Activated gamma-delta T cell (primary cell): ENCODE measurements at places on chromosomes 1 and 21.

- no peak for DNase-seq
These were observed 3.4 kb downstream of the JUN start for GRCh38 chr1:58780411-58780810.

DNA sequence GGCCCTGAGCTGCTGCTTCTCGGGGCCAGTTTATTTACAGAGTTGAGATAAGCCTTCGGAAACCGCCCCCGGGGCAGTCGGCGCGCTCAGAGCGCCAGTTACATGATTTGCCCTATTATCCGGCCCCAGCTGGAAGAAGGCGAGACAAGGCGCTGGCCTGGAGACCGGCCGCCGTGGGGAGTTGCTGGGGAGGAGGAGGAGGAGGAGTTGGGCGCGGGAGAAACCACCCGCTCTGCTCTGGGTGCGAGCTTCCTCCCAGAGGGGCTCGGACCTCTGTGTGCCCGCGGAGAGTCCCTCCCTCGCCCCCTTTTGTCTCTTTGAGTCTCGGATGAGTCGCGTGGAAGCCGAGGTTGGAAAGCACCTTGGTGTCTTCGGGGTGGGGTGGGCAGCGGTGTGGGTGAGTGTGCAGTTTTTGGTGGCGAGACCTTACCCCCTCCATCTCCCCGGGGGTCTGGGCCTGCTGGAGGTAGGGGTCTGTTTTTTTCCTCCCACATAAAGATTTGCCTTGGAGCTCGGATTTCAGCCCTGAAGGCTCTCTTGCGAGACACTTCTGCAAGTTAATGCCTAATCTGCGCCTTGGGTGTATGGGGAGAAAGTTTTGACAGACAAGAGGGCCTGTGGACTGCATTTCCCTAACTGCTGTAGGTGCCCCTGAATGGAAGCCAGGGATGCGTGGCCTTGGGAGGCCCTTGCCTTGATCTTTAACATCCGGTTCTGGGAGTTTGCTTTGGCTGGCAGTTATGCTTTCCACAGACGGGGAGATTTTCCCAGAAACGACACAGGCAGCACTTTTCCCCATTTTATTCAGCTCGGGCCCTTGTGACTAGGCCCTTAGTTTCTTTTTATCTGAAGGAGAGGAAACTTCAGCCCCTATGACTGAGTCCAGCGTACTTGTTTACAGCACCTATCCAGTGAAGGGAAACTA lies 80.0 kb downstream of the NDUFS5 start:
- no peak for DNase-seq

- no peak for DNase-seq
These were observed 148.0 kb upstream of the ERG start for GRCh38 chr21:38646213-38646837.

GRCh38 chr1:28058168-28058567 lies 30.2 kb downstream of the EYA3 start:
- DNase-seq, result no peak

- DNase-seq, result no peak
These were observed 51.2 kb downstream of the DIP2A start for GRCh38 chr21:46509741-46510502.

- no peak for DNase-seq
These were observed 26.4 kb upstream of the IGSF3 start for GRCh38 chr1:116693759-116694480.

- DNase-seq, result no peak
These were observed 4.7 kb downstream of the EDN2 start for GRCh38 chr1:41479808-41480160.

DNA sequence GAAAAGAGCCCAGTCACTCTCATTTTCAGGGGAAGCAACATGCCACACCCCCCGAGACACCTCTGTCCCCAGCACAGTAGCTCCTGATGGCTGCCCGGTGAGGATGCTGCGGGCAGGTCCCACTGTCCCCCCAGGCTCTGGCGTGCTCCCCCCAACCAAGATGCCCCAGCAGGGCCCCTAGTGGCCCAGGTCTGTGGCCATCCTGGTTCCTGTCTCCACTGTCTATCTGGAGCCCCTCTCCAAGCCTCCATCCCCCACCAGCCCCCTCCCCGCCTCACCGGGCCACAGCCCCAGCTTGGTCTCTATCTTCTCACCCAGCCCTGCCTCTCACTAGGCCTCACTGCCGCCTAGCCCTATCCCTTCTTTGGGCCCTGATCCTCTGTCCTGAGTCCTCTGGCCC lies 61.8 kb downstream of the UBIAD1 start:
- DNase-seq, result no peak

DNA sequence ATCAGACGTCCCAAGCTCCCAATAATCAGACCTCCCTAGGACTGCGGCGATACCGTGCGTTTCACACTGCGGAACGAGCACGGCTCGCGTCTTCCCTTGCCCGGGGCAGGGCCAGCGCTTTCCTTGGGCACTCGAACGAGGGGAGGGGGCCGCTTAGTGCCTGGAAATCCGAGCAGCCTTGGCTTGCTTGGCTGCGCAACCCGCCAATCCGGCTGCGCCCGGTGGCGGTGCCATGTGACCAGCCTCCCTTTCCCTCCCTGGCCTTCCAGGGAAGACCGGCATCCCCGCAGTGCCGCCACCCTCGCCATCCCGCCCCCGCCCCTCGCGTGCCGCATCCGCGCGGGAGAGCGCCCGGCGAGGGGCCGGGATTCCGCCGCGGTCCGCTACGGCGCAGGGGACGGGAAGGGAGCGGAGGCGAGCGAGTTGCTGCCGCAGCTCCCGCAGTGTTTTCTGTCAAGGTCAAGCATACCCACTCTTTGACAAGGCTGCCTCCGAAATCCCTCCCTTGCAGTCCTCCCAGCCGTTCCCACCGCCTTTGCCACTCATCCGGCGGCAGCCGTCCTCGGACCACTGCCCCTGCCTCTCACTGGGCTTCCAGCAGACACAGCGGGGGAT lies 8.3 kb upstream of the RNF19B start:
- no peak for DNase-seq

DNA sequence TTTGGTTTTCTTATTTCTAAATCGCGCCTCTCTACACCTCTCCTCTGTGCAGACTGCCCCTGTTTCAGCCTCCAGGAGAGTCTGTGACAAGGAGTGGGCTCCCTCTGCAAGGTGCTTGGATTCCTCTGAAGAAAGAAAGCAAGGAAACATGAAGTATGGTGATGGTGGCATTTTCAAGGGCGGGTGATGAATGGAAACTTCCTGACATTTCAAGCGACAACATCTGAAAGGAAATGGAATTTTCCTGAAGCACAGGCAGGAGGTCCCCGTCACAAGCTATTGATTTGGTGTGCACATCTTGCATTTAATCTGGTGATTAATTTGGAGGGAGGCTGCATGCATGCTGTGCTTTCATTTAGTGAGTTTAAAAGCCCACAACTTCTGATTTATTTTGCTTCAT lies 164.6 kb upstream of the FGGY start:
- DNase-seq, result no peak

- no peak for DNase-seq
These were observed 150.8 kb downstream of the VPS13D start for GRCh38 chr1:12380326-12381249.

- DNase-seq, result no peak
These were observed 102.2 kb downstream of the PHTF1 start for GRCh38 chr1:113657126-113657525.

- no peak for DNase-seq
These were observed at the start of gene TFF1 for GRCh38 chr21:42366292-42367010. Gene TFF1, minus strand, starts transcription at chr21:42366535. Its CDS starts 40 bp downstream, at chr21:42366495.

GRCh38 chr1:190477762-190478148 lies at the start of gene BRINP3:
Gene BRINP3, minus strand, starts transcription at chr1:190477864.
- no peak for DNase-seq
